Caudate nucleus (tissue), 63 donors: ENCODE measurements at places on chromosomes 7 and 10.

DNA sequence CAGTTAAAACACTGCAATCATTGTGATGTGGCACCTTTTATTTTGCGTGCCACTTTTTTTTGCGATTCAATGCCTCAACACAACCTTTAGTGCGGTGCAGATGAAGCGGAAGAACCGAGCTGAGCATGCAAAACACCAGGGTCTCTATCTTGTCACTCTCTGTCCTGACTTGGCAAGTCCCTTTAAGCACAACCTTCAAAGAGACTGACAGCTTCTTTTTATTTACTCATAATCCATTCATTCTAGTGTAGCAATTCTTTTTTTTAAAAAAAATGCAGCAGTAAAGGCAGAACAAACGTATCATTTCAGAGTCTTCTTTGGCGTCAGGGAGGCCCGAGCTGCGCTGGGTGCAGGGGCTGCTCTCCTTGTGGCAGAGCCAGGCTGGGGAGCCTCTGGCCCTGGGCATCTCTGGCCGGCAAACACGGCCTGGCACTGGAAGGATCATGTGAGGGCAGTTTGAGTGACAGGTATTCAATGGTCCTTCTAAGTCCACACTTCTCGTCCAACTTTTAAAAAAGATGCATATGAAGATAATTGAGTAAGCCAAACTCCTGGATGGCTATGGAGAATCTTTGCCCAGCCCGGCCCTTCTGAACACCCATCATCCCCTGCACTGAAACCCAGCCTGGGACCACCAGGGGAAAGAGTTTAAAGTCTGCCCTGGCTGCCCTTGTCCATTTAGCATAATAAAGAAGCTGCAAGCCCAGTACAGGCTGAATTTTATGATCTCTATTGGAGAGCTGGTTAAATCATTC lies 3.9 kb downstream of the PTF1A start:
- no peak for DNase-seq

DNA sequence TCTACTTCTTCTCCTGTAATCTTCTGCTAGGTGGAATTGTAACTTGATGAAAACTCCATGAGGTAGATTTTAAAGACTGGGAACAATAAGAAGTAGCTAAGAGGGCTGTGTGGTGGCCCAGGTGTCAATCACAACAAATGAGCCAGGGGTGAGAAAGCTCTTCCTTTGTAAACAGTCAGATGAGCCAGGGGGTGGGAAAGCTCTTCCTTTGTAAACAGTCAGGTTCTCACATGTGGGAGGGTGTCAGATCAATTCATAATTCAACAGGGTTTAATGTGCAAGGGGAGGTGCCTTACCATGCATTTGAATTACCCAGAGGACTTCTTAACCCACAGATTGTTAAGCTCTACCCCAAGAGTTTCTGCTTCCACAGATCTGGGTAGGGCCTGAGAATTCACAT lies 312.4 kb upstream of the AUTS2 start:
- DNase-seq: no peak

DNA sequence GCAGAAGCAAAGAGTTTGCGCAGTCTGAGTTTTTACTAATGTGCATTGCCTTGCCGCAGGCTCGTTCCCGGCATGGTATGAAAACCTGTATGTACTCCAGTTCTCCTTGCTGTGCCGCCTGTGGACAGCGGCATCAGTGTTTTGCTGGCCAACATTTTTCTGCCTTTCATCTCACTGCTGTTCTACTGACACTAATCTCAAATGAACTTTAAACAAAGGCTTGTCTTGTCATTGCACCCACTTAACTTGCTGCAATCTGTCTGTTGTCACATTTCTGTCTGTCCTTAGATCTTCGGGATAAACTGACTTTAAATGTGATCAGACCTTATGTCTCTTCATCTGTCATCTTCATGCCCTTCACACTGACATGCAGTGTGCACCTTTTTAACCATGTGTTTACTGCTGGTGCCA lies 71.7 kb upstream of the ZNRF2 start:
- no peak for DNase-seq

DNA sequence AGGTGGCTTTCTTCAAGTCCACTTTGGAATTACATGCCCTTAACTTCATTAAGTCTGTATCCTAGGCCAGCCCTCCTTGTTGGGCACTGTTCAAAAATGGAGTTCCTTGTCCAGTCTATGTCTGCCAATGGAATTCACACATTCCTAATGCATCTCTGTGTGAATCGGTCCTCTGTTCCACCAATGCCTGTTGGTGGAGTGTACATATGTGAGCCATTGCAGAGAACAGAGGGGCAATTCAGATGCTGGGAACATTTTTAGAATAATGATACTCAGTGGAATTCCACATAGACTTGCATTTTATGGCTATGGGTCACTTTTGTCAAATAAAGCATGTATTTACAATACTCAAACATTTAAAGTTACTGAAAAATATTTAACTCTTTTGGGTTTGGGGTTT lies 108.3 kb downstream of the COL28A1 start:
- DNase-seq: no peak

DNA sequence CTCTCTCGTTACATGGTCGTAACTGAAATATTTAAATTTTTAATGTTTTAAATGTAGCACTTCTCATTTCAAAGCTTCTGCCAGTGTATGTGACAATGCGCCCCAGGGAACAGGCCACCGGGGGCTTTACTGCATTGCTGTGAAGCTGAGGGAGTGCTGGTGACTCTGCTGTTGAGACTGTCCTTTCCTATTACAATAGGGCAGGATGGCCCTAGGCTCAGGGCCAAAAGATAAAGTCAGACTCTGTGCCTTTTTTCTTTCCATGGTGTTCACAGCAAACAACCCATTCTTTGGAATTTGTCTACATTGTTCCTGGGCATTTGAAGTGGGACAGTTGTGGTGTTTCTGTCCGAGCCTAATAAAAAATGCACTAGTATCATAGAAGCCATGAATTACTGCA lies 107.3 kb downstream of the GALNT11 start:
- no peak for DNase-seq

GRCh38 chr10:94370501-94370900 lies 7.8 kb upstream of the NOC3L start:
- DNase-seq: peak; percentile 8

GRCh38 chr7:11910253-11910652 lies 78.3 kb upstream of the THSD7A start:
- no peak for DNase-seq

GRCh38 chr10:84101042-84101441 lies 38.3 kb upstream of the GHITM start:
- no peak for DNase-seq
